Bone marrow (tissue), 2 donors: ENCODE measurements at places on chromosomes 6 and 20.

DNA sequence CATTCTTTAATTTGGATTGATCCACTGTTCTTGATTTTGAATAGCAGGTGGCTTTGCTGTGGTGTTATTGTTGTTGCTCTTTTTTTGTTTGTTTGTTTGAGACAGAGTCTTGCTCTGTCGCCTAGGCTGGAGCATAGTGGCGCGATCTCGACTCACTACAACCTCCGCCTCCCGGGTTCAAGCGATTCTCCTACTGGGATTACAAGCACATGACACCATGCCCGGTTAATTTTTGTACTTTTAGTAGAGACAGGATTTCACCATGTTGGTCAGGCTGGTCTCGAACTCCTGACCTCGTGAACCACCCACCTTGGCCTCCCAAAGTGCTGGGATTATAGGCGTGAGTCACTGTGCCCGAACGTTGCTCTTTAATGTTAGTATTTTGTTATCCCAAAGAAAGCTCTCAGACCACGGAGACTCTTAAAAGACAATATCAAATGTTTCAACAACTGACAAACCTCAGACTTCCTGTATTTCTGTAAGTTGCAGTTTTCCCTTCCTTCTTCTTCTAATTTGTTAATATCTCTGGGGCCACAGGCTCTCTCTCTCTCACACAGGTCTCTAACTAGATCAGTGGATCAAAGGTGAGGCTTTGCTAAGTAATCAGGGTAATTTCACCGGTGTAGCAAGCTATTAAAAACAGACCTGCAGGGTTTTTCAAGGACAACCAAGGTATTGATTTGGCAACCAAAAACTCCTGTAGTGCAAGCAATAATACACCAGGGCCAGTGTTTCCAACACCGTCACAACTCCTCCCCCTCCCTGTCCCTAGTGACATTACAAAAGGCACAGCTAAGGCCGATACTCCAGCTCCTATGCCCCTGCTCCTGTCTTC is 48.8 kb upstream of the ZNF217 start:
- peak; percentile 94 for DNase-seq

DNA sequence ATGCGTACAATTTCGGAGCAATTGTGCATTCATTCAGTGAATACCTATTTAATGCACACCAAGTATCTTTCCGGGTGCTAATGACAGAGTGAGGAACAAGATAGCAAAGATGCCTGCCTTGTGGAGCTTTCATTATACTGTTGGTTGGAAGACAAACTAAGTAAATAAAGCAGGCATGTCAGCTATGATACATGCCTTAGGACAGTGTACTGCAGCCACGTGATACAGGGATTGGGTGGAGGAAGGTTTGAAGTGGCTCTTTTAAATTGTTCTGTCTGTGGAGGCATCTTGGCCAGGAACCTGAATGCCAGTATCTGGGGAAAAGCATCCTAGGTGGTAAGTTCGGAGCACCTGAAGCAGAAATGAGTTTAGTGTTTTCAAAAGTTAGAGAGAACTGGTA is 3.0 kb upstream of the OTOR start:
- DNase-seq = no peak

DNA sequence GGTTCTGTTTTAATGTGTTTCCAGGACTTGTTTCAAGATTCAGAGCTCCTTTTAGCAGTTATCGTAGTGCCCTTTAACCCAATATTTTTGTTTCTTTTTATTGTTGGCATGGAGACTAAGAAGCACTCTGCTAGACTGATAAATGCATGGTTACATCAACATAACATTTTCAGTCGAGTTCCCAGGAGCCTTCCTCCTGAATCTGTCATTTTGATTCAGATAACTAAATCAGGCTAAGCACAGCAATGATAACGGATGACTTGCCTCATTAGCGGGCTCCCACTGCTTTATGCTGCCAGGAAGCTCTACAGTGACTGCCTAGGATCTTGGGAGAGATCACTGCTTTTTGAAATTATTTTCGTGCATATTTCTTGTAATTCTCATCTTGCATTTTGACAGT is 772.8 kb upstream of the GJE1 start:
- no peak for DNase-seq

- no peak for DNase-seq
These were observed 737.7 kb downstream of the FRK start for GRCh38 chr6:115323001-115323400.

- no peak for DNase-seq
These were observed 996.0 kb upstream of the CITED2 start for GRCh38 chr6:140370441-140370840.

GRCh38 chr6:107330168-107330567 is 129.2 kb downstream of the PDSS2 start:
- no peak for DNase-seq

GRCh38 chr6:27795697-27796494 is 116.3 kb downstream of the OR2B2 start:
- peak; percentile 95 for DNase-seq

- DNase-seq = no peak
These were observed 81.9 kb downstream of the FIG4 start for GRCh38 chr6:109772883-109773431.

GRCh38 chr6:9121549-9121948 is 686.2 kb upstream of the SLC35B3 start:
- DNase-seq = no peak

- DNase-seq = no peak
These were observed 5.8 kb upstream of the ME1 start for GRCh38 chr6:83436674-83437073.

DNA sequence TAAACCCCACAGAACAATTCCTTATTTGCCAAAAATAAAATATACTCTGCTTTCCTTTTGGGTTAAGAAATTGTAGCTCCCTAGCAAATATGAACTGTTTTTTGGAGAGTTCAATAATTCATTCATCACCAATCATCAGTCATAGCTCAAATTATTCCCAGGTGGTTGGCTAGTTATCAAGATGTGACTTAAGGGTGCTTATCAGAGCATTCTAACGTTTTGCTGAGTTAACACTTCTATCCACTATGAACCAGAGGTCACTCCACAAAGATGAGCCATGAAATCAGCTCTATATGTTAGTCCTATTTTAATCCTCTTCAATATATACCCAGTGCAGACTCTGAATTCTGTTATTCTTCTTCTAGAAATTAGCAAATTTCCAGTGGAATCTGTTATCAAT is 379.1 kb downstream of the TENT5A start:
- DNase-seq = no peak

DNA sequence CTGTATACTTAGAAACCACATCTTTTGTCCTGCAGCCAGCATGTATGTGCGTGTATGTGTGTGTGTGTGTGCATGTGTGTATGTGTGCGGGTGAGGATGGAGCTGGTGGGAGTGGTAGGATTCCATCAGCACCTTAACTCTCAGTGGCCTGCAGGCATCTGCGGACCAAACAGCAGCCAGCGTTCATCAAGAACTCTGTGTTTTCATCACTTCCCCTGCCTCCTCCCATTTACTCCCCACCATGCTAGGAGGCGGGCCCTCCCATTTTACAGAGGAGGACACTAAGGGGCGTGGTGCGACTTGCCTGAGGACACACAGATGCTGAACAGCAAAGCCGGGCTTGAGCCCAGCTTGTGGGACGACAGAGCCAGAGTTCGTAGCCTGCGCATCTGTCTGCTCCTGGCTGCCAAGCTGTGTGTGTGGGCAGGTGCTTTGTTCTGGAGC is 8.9 kb downstream of the VSTM2L start:
- DNase-seq = no peak

DNA sequence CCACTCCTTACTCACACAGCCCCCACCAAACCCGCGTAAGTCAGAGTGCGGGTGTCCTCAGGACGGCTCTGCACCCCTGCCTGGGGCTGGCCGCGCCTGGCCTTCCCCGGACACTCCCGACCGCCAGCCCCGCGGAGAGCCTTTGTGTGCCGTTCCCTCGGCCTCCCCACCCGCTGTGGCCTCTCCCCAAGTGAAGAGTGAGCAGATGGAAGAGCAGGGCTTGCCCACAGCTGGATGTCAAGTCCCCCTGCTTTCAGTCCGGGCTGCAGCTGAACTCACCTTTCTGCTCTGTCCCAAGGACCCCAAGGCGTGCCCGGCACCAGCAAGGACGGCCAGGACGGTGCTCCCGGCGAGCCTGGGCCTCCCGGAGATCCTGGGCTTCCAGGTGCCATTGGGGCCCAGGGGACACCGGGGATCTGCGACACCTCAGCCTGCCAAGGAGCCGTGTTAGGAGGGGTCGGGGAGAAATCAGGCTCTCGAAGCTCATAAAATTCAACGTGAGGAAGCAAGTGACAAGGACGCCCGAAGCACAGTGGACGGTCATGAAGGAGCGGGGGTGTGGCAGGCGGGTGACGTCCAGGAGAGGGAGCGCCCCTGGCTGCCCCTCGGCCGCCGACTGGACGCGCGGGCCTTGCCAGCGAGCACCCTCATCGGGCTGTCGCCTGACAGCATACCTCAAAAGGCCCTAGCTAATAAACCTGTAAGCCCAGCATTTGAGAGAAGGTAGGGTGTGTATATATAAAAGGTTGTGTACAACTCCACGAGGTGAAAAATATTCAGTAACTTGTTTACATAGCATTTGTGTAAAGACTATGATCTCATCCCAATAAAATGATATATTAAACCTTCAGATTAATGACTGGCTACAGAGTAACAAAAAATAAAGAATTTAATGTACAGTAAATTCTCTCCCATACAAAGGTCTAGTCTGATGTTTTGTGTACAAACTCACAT is 21.1 kb downstream of the TCFL5 start:
- no peak for DNase-seq

DNA sequence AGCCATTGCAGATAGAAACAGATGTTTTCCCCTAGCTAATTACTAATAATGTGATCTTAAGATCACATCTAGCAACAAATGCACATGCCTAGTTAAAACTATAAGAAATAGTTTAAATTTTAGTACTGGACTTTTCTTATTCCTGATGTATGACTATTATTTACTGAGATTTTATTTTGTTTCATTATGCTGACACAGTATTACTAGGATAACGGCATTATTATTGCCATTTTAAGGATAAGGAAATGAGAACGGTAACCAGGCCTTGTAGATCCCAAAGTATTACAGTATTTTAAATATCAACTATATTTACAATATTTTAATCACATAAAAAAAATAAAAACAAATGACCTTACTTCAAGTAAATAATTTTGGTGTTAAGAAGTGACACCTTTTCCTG is 240.3 kb downstream of the ADGRB3 start:
- DNase-seq = no peak

DNA sequence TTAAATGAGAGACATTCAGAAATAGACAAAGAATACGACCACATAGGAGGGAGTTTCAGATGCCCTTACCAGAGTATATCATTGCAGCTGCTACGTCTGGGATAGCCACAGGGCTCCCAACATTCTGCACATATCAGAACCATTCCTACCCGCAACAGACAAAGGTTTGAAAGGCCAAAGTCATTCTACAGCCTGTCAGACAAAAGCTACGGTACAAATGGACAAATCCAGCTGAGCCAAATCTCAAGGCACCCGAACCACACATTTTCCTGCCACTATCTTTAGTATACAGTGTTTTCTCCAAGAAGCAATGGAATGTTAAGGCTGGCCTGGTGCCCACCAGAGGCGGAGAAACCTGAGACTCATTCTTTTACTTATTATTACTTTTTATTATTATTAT is 30.5 kb upstream of the LYRM2 start:
- no peak for DNase-seq

GRCh38 chr20:62051546-62052255 is 14.0 kb downstream of the TAF4 start:
- DNase-seq = no peak

DNA sequence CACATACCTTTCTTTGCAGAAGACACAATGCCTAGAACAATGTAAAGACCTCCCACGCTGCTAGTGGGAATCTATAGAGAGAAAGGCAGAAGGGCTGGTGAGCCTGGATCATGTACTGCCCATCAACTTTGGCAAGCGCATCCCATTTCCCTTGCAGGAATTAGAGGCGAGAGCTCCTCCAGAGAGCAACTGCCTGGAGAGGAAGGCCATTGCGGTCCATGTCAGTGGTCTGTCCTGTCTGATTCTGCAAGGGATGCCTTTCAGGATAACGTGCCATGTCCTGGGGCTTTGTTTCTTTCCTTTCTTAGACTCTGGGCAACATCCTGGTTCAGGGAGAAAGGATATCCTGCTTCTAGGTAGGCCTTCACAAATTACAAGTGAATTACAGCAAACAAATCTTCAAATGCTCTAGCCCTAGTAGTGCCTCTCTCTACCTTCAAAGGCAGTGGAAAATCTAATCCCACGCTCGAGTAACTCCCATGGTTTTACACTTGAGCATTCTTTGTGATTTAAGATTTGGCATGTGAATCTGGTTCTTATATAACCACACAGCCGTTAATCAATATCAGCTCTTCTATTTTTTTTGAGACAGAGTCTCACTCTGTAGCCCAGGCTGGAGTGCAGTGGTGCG is 38.5 kb downstream of the GCNT2 start:
- DNase-seq = no peak

DNA sequence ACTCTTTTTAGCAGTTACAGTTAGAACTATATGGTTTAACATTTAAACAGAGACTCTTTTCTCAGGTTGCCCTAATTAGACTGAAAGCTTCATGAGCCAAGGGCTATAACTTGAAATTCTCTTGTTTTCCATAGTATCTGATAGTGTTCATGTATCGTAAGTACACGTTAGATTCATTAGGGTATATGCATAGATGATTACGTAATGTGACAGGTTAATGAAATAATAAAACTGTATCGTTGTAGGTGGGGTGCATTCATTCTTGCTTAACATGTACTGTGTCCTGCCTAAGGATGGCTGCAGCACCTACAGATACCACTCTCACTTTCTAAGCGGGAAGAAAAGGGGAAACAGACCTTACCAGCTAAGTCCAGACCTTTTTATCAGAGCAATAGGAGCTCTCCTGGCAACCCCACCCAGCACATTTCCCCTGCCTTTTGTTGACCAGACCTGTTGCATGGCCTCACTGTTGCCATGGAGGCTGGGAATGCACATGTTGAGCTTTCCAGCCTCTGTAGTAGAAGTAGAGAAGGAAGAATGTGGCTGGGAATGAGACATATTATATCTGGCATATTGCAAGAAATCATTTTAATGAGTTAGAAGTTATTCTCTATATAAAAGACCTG is 83.0 kb downstream of the MAP3K4 start:
- no peak for DNase-seq

DNA sequence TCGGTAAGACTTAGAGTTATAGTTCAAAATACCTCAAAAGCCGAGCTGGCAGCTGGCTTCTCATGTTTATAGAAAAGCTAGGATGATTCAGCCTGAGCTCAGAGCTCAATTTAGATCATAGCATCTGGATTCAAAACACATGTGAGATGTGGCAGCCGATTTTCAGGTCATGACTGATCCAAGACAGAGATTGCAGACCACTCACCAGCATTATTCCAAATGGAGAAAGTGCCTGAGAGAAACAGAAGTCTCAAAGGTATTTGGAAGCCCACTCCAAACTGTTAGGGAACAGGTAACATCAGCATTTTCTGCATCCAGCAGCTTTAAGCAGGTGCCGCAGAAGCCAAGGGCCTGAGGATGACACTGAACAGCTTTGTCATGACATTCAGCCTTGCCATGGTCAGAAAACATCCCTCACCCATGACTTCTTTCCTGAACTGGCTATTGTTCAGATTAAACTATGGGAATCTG is 102.2 kb downstream of the BACH2 start:
- no peak for DNase-seq

- DNase-seq = no peak
These were observed 25.0 kb downstream of the KHDC1L start for GRCh38 chr6:73200247-73200646.
